ENCODE measurements at places on chromosomes 7 and 10. TPM values are rescaled to one million over a fixed set of nuclear protein-coding genes. Genes with fewer than 3 reads are reported as not detected.

The CYP2C19 gene
- not detected for total RNA-seq

The FKBP6 gene
- total RNA-seq, result not detected

The BPGM gene
- total RNA-seq, result 36.8 TPM

The TRIL gene
- total RNA-seq, result 1.8 TPM

The TBC1D12 gene
- total RNA-seq, result 15.5 TPM

The MMD2 gene
- total RNA-seq, result not detected

The SPAM1 gene
- not detected for total RNA-seq

The ACHE gene
- total RNA-seq, result 0.13 TPM

The ZMIZ2 gene
- 24.3 TPM for total RNA-seq

The RNF148 gene
- 0.43 TPM for total RNA-seq

The STK31 gene
- total RNA-seq, result not detected

The ZNF503 gene
- total RNA-seq, result 19.7 TPM

The TBX20 gene
- total RNA-seq, result 4.3 TPM

The CYTH3 gene
- 42.6 TPM for total RNA-seq

The CHST12 gene
- total RNA-seq, result 13.1 TPM

The KCNH2 gene
- total RNA-seq, result 0.79 TPM

The TIMM23B gene
- total RNA-seq, result 14.8 TPM

The INMT gene
- total RNA-seq, result 12.0 TPM

The MYH16 gene
- total RNA-seq, result not detected

The LIPJ gene
- total RNA-seq, result not detected

The TMEM184A gene
- total RNA-seq, result 0.03 TPM

The KCNIP2 gene
- total RNA-seq, result 1.5 TPM

The CRHR2 gene
- not detected for total RNA-seq

The MINDY4 gene
- 5.7 TPM for total RNA-seq

The TRPV6 gene
- not detected for total RNA-seq

The FAM25G gene
- total RNA-seq, result not detected

The TRIM50 gene
- total RNA-seq, result not detected

The DUSP5 gene
- 15.8 TPM for total RNA-seq
